AG09309 (cell line): ENCODE measurements at places on chromosomes 13 and 19.

DNA sequence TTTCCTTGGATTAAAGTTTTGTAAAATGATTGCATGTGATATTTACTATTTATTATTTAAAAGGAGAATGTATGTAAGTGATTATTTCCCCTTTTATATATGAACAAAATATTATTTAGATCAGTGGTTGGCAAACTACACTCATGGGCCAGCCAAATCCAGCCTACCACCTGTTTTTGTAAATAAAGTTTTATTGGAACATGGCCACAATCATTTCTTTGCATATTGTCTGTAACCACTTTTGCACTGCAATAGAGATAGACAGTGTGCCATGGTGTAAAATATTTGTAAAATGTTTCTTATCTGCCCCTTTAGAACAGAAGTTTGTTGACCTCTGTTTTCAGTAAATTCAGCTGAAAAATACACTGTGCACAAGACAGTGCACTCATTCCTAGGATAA, 426.4 kb downstream of the MYO16 start:
- no peak for DNase-seq

- DNase-seq = no peak
These were observed 8.8 kb downstream of the PPP2R1A start for GRCh38 chr19:52198678-52199077.

GRCh38 chr19:17246681-17247425, 1.1 kb upstream of the NR2F6 start:
- DNase-seq = no peak

- DNase-seq = no peak
These were observed 21.0 kb downstream of the FAM124A start for GRCh38 chr13:51243227-51243626.

DNA sequence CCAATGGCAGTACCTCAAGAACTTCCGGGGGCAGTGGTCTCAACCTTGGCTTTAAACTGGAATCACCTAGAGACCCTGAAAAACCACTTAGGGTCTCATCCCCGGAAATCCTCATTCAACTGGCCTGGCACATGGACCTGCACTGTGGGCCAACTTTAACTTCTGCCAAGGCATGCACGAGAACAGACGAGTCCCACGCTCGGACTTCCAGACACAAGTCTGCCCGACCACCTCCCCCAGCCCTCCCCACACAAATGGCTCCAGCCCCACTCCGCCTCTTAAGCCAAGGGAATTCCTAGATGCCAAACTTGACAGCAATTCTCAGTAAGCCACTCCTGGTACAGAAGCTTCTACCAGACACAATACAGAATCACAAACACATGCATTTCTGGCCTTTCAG, 114.0 kb downstream of the STK24 start:
- DNase-seq = no peak

DNA sequence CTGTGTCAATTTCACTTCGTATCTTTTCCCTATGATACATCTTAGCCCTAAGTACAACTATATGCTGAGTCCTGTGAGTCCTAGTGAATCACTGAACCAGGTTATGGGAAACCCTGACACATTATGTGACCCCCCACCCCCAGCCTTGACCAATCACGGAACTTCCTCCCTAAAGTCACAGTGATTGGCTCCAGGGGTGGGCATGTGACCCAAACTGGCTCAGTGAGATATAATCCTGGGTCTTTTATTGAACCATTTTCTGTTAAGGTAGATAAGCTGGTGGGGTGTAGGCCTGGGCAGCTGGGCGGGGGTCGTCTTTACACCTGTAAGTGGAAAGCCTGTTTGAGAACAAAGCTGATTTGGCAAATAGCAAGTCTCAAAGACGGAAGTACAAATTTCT, 19.8 kb upstream of the FBL start:
- DNase-seq = no peak

GRCh38 chr13:33139184-33139583, 123.0 kb downstream of the KL start:
- DNase-seq = no peak

DNA sequence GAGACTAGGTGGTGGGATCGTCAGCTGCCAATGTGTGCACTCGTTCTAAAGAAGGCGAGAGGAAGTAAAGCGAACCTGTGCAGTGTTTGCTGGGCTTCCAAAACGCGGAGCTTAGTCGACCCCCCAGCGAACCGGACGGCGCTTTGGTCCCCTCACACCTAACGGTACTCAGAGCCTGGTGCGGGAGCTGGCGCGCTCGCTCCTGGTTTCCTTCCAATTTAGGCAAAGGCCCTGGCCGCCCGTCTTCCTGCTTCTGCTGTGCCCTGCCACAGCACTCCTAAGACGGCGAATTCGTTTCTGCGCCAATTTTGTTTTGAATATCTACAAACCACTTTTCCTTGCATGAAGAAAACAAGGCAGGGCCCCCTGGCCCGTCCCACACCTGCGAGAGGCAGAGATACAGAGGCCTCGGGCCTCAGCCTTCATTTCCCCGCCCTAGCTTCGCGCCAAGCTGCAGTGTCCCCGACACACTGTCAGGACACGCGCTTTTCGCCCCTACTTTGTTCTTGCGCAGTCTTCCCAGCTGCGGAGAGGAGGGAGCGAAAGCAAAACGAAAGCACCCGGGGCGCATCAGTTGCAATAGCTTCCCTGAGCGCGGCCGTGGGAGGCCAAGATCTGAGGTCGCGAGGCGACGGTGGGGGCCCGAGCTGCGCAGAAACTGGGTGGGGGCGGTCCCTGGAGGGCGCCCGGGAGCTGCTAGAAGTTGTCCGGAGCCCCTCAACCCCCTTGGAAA, 111.9 kb downstream of the KCNRG start:
- no peak for DNase-seq

- DNase-seq = no peak
These were observed 6.6 kb upstream of the EML2 start for GRCh38 chr19:45645631-45646344.

DNA sequence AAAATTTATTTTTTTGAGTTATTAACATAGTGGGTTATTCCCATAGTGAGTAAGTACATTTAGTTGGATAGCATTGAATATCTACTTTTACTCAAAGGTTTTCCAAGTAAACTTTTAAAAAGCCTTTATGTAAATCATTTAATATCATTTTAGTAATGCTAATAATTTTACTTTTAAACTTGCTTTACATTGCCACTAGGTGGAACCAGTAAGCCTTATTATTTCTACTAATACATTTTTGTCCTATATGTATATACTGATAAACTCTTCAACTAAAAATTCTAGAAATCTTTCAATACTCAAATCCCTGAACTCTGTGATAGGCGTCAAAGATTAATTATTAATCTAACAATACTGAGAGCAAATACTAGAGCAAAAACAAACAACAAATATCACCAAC, 1709.2 kb upstream of the PCDH20 start:
- DNase-seq = no peak

GRCh38 chr13:98581971-98582702, 5.2 kb upstream of the STK24 start:
- no peak for DNase-seq

DNA sequence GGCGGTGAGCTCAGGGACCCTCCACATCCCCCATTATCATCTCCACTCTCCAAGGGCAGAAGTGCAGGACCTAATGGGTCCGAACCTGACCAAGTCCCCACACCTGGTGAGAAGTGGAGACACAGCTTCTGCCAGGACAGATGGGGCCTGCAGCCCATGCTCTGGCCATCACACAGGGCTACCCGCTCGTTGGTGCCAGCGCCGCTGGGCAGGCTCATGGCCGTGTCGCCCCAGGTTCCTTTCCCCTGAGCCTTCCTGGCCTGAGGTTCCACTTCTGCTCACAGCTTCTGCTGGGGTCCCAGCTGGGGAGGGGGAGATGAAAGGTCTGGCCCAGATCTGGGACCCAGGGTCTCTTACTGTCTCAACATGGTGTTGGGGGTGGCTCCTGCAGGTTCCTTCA, 48.4 kb upstream of the KCTD15 start:
- no peak for DNase-seq

GRCh38 chr13:45393941-45394570, 24.1 kb downstream of the SLC25A30 start:
- no peak for DNase-seq

GRCh38 chr19:35468637-35469036, 20.6 kb downstream of the FFAR2 start:
- no peak for DNase-seq

- no peak for DNase-seq
These were observed 10.9 kb downstream of the LTBP4 start for GRCh38 chr19:40611900-40612698.

DNA sequence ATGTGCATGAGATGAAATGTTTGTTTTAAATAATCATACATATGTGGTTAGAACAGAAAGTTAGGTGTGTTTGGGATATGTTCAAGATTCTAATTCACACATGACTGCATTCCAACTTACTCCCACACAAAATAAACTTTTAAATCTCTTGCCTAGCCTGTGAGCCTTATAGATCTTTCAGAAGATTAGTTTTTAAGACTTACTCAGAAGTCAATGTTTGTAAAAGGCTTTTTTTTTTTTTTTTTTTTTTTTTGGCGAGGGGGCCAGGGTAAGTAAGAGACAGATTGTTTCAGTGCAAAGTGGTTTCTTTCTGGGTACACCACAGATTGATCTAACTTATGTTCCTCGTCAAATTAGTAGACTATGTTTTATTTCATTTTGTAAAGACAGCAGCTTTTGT, 39.1 kb downstream of the GPR180 start:
- DNase-seq = no peak

DNA sequence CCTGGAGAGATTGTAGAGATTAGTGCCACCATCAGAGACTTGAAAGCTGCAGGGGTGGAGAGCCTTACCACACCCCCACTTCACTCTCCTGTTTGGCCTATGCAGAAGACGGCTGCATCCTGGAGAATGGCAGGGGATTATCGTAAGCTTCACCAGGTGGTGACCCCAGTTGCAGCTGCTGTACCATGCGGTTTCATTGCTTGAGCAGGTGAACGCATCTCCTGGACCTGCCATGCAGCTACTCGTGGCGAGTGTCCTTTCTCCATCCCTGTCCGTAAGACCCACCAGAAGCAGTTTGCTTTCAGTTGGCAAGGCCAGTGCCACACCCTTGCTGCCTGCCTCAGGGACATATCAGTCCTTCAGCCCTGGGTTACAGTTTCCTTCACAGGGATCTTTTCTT, 21.2 kb downstream of the PPP5C start:
- no peak for DNase-seq

DNA sequence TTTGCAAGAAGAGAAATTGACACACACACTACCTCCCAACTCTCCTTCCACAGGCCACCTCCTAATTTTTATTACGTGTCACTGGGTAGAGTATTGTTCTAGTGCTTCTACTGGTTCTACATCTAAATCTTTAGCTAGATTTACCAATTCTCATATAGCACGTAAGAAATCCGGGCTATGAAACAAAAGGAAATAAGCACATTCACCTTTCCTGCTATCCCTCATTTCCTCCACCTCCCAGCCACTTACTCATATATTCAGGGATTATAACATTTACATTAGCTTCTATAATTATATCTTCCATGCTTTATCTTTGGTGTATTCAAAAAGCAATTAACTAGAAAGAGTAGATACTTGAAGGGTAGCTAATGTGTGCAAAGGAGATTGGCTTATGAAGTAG, 39.7 kb downstream of the USP12 start:
- no peak for DNase-seq

GRCh38 chr13:114108894-114109293, 23.5 kb downstream of the RASA3 start:
- DNase-seq = no peak

- DNase-seq = no peak
These were observed 34.0 kb downstream of the ITM2B start for GRCh38 chr13:48266701-48267639.

- DNase-seq = no peak
These were observed 14.7 kb downstream of the ZNF441 start for GRCh38 chr19:11781295-11782057.

DNA sequence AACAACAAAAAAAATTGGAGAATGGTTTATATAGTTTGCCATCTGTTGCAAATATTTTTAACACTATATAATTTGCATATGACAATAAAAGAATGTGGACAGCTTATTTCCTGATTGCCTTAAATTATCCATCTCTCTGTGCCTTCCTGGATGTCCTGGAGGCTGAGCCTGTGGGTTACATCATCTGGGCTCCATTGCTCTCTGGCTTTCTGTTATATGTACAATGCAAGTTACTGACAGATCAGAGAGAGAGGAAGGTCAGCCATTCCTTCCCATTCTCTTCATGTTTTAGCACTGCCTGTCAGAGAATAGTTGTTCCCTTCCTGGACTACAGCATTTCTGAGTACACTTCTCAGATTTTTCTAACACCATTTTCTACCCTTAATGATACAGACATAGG, 758.3 kb upstream of the PCDH20 start:
- DNase-seq = no peak

GRCh38 chr19:18765224-18765623, 25.9 kb downstream of the COMP start:
- no peak for DNase-seq

DNA sequence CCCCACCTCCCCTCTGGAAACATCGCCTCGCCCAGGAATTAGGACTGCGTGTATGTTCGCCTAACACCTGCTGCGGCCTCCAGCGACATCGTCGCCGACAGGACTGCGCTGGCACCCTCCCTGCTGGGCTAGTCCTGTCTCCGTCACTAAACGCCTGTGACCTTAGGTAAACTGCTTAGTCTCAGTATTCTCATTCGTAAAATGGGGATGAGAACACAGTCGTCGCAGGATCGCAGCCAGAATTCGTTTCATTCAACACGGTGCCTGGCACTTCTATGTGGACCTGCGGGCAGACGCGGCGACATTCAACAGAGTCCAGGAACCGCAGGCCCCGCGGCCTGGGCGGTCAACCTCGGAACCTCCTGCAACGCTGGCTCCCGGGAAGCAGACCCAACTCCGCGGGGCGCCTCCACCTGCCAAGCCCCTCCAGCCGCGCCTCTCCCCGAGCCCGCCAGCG, 485 bp downstream of the CRYL1 start:
- no peak for DNase-seq

DNA sequence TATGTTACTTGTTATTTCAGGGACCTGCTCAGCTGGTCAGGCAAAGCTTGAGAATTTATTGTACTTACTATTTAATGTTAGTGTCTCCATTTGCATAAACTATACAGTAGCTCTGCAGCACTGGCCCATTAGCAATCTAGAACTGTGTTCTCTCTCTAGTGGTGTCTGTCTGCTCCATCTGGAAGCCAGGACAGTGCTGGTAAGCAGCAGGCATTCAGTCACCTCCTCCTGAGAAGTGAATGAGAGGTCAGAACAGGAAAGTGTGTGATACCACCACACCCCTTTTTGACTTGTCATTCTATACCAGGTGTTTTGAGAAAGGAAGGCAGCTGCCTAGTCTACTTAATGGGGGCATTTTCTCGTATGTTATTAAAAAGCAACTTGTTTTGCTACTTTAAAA, 3.9 kb downstream of the COG3 start:
- no peak for DNase-seq

DNA sequence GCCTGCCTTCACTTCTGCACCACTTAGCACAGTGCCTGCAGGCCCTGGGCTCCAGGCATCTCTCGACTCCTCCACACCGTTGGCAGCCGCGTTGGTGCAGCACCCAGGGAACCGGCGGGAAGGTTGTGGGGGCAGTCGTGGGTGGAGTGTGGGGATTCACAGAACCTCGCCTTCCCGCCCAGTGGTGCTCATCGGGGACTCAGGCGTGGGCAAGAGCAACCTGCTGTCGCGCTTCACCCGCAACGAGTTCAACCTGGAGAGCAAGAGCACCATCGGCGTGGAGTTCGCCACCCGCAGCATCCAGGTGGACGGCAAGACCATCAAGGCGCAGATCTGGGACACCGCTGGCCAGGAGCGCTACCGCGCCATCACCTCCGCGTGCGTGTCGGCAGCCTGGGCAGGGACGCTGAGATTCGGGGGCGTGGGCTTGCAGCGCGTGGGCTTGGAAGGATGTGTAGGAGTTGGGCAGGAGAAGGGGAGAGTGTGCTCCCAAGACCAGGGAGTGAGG, 9.6 kb downstream of the RAB11B start:
- DNase-seq = no peak
